ENCODE measurements at places on chromosomes 13 and 19. TPM values are rescaled to one million over a fixed set of nuclear protein-coding genes. Genes with fewer than 3 reads are reported as not detected.

Gene ALKBH7
- 20.9 TPM for total RNA-seq

Gene CEACAM21
- total RNA-seq, result not detected

Gene AP3D1
- 162 TPM for total RNA-seq

Gene CCDC8
- 20.0 TPM for total RNA-seq

Gene ZNF112
- total RNA-seq, result 8.9 TPM

Gene SLC7A10
- not detected for total RNA-seq

Gene INSL3
- not detected for total RNA-seq

Gene OR4F17
- total RNA-seq, result not detected

Gene OR10H1
- not detected for total RNA-seq

Gene TICAM1
- total RNA-seq, result 5.5 TPM

Gene KIR3DL1
- total RNA-seq, result not detected

Gene KLK12
- total RNA-seq, result not detected

Gene KLK15
- total RNA-seq, result not detected
